ENCODE measurements at places on chromosomes 3 and 15. TPM values are rescaled to one million over a fixed set of nuclear protein-coding genes. Genes with fewer than 3 reads are reported as not detected.

GNAT1 gene
- not detected for total RNA-seq

RARB gene
- total RNA-seq, result not detected

IMPDH2 gene
- 210 TPM for total RNA-seq

GHRL gene
- total RNA-seq, result not detected

DNA sequence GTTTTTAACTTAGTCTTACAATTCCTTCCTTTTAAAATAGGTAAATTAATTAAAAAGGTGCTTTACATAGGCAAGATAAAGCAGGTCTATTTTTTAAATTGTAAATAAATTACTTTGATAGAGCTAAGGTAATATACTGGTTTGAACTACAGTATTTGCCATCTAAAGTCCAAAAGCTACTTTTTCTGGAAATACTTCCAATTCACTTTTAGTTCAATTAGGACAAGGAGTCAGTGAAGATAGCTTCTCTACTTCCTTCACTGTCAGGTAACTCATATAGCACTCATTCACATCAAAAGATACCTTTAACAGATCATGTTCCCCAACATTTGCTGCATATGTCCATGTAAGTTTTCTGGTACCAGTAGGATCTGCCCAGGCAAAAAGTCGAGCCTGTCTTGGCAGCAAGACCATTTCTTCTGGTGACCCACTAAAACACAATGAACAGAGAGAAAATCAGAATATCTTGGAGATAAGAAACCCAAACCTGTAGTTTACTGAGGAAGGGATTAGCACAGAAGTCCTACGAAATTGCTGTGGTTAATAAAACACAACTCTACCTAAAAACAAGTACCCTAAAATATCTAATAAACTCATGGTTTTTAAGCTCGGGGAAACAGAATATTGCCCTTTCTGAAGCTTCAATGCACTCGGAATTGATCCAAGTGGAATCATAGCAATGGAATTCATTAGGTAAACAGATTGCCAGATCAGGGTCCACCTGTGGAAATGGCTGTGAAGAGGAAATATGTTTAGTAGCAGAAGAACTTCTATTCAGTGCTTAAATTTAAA, 153.1 kb downstream of the VPS13C start:
- H3K4me1 ChIP-seq, result no peaks in the 10 kb centered on the region
- no peaks in the 10 kb centered on the region for H3K27me3 ChIP-seq
- no peak overlapping the region for H3K27ac ChIP-seq
- no peak overlapping the region for H3K4me3 ChIP-seq

DNA sequence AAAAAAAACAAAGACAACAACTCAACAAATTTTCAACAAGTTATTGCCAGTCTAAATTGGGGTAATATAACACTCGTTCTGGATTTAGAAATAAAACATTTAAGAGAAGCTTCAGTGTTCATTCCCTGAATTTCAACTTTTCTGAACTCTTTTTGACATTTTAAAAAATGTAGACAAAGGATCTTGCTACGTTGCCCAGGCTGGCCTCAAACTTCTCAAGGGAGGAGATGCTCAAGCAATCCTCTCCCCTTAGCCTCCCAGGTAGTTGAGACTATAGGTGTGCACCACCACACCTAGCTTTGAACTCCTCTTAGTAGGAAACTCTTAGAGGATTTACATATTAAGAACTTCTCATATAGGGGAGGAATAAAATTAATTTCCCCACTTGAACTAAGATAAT, 91.9 kb downstream of the AKAP13 start:
- no peak overlapping the region for H3K27ac ChIP-seq
- H3K4me1 ChIP-seq, result peaks cover 33% of the 10 kb centered on the region
- DNase-seq, result no peak
- H3K27me3 ChIP-seq, result no peaks in the 10 kb centered on the region
- H3K4me3 ChIP-seq, result no peak overlapping the region

- no peak overlapping the region for H3K4me3 ChIP-seq
- peaks cover 15% of the 10 kb centered on the region for H3K4me1 ChIP-seq
- no peak for DNase-seq
- H3K27ac ChIP-seq, result no peak overlapping the region
- H3K36me3 ChIP-seq, result no peaks in the 10 kb centered on the region
- H3K27me3 ChIP-seq, result no peaks in the 10 kb centered on the region
These were observed 37.4 kb upstream of the P2RY12 start for GRCh38 chr3:151421938-151422337.

DNA sequence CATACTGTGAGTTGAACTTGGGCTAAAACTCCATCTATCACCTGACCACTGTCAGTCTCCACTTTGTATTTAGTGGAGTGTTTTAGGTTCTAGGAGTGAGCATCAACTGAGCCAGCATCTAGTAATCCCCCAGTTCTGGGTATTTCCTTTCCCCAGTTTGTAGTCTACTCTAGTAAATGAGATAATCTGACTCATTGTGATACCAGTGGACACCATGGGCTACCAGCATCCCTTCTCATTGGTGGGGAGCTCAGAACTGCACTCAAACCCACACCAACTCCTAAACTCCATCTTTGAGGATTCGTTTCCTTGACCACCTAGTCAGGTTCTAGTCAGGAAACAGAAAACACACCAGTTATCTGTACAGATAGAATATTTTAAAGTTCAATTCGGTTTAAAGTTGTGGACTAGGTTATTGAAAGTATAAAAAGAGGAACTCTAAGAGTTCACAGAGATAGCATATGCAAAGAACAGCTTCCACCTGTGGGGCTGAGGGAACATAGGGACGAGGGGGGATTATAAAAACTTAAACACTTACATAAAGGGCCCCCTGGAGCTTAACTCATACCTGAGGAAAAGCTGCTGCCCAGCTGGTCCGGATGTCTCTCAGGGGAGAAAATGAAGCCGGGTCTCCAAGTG, 36.0 kb downstream of the LEO1 start:
- no peak for DNase-seq
- no peaks in the 10 kb centered on the region for H3K36me3 ChIP-seq
- H3K27ac ChIP-seq, result no peak overlapping the region
- no peaks in the 10 kb centered on the region for H3K4me1 ChIP-seq

- H3K36me3 ChIP-seq, result no peaks in the 10 kb centered on the region
These were observed 3.2 kb downstream of the CTDSPL start for GRCh38 chr3:37864904-37865303.

DNA sequence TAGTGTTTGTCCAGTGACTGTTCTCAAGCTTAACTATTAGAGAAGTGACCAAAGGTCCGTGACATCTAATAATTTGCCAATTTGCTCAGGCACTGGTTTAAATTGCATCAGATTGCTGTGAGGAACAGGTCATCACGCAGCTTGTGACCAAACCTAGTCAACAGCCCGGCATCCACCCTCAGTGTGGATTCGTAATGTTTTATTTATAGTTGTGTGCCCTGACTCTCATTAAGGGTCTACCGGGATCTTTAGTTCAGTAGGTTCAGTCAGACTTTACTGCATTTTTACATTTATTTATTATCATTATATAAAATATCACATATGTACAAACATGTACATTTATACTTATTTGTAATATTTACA, 46.4 kb upstream of the PGPEP1L start:
- H3K4me1 ChIP-seq, result no peaks in the 10 kb centered on the region
- peak; percentile 14 for DNase-seq
- no peaks in the 10 kb centered on the region for H3K36me3 ChIP-seq
- no peak overlapping the region for H3K4me3 ChIP-seq
- H3K27ac ChIP-seq, result no peak overlapping the region

All from GM23248 (cell line).